ENCODE measurements at places on chromosomes 4 and X. TPM values are rescaled to one million over a fixed set of nuclear protein-coding genes. Genes with fewer than 3 reads are reported as not detected.

- no peak for DNase-seq
Measured at GRCh38 chrX:68411729-68412128, 21.6 kb downstream of the OPHN1 start.

GRCh38 chr4:158811704-158812103 lies 42.9 kb downstream of the FNIP2 start:
- DNase-seq = no peak

TRAM1L1 gene
- 3.5 TPM for polyA plus RNA-seq

DNA sequence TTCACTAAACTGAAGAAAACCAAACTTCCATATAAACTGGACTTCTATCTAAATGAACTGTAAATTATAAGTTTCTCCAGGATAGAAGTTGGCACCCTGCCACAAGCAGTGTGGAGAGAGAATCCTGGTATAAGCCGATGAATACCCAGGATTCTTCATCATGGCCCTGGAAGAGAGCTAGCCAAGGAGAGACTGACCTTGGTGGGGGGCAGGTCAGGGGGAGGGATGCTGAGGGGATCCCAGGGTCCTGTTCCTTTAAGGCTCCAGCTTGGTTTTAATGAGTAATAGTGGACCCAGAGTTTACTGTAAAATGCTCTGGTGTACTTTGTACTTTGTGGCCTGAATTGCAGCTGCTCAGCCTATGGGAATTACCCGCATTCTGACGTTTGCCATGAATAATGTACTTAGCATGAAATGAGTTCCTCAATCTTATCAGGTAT lies 16.9 kb downstream of the RASSF6 start:
- DNase-seq = no peak

DNA sequence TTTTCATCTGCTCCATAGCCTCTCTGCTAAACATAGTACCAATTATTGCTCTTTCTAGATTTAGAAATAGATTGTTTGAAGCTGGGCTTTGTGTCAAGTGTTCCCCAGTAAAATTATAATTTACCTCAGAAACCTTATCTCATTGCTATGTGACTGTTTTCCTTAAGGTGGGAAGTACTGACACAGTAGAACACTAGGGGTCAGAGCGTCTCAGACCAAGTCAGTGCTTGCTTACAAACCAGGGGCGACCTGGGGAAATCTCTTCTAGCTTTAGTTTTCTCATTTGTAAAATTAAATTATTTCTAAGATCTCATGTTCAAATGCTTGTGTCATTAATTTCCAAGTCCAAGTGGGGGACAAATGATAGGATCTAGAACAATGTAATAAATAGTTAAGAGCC lies 360.4 kb downstream of the RAPGEF2 start:
- DNase-seq = no peak

MRFAP1 gene
- polyA plus RNA-seq = 227 TPM

DNA sequence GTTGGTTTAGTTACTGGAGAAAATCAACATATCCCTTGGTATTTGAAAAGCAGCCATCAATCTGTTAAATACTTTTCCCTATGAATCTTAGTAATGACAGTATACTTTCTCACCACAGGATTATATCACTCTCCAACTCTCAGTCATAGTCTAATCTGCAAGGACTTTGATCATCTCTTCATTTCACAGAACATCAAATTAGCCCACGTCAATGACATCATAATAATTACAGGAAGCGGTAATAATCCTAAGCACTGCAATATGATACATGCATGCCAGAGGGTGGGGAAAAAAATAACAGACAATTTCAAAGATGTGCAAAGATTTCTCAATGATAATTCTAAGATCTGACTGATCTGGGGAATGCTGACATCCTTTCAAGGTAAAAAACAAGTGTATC lies 404.1 kb downstream of the GPM6A start:
- no peak for DNase-seq

NEIL3 gene
- 3.0 TPM for polyA plus RNA-seq
